ENCODE measurements at places on chromosomes 1 and 21. TPM values are rescaled to one million over a fixed set of nuclear protein-coding genes. Genes with fewer than 3 reads are reported as not detected.

Gene C1orf226
- total RNA-seq: 4.5 TPM

Gene AGT
- not detected for total RNA-seq

Gene LCE3D
- not detected for total RNA-seq

Gene S100A3
- total RNA-seq: 9.7 TPM

Gene DRAXIN
- 0.25 TPM for total RNA-seq

Gene CRP
- not detected for total RNA-seq

Gene MYBPH
- not detected for total RNA-seq

Gene GBP2
- 27.1 TPM for total RNA-seq

Gene GJA8
- total RNA-seq: not detected

Gene LCE1D
- total RNA-seq: not detected

Gene ELAPOR1
- total RNA-seq: 0.67 TPM

Gene PRKCZ
- total RNA-seq: 3.7 TPM

Gene MATN1
- total RNA-seq: not detected

Gene DDI2
- 7.9 TPM for total RNA-seq

Gene PCBP3
- not detected for total RNA-seq

Gene IRF2BP2
- 67.1 TPM for total RNA-seq

Gene ST6GALNAC5
- not detected for total RNA-seq

Gene KIF21B
- total RNA-seq: 1.2 TPM
